ENCODE measurements at places on chromosomes 7 and 10.

DNA sequence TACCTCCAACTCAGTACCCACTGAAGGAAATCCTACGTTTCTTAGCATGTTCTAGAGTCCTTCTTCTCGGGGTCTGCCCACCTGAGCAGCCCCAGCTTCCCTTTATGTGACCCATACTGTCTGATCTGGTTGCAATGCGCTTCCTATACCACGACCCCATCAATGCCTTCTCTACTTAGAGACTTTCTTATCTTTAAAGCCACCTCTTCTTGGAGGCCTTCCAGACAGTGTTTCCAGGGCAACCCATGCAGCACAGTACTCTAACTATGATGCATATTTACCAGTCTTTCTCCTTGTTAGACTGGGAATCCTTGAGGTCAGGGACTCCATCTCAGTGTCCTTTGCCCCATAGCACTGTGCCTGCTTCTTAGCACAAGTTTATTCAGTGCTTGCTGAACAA lies 54.5 kb upstream of the SLF2 start:
- no peak for DNase-seq

- no peak for DNase-seq
Observed at GRCh38 chr10:32901815-32902214, 56.2 kb downstream of the ITGB1 start.

- DNase-seq, result peak; percentile 46
Observed at GRCh38 chr10:79449181-79450146, 4.0 kb upstream of the ZCCHC24 start.

- no peak for DNase-seq
Observed at GRCh38 chr10:18140957-18141845, 977 bp downstream of the CACNB2 start.

- peak; percentile 67 for DNase-seq
Observed at GRCh38 chr10:103692952-103693811, 162.2 kb downstream of the SH3PXD2A start.

DNA sequence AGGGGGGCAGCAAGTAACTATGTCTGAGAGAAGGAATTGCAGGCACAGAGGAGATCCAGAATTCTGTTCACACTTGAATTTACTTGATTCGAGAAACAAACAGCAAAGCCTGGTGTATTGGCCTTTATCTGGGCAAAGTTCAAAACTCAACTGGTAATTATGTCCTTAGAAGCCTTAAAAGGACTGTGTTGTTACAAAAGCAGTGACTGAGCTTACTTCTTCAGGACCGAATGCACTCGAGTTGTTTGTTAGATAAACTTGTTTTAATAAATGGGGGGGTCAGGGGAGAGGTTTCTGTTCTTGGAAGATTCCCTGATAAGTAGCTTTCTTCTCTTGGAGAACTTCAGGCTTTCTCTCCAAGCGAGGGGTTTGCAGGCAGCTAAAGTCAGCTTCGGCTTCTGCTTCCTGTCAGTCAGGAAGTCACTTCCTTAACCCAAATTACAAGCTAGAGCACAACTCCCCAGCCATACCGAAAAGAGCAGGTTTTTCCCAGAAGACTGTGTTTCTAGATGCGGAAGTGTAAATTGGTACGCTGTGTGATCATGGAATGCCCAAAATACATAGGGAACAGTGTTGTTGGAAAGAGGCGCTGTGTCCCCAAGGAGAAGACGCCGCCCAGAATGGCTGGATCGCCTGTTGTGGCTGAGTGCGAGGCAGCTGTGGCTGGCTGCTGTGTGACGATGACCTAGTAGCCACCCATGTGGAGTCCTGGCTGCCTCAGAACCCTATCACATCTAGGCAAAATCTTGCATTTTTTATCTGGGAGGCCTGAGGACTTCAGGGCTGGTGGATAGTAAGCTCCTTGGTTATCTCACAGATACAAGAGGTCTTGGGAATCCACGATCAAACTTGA lies 110.4 kb downstream of the TCF7L2 start:
- DNase-seq, result no peak

DNA sequence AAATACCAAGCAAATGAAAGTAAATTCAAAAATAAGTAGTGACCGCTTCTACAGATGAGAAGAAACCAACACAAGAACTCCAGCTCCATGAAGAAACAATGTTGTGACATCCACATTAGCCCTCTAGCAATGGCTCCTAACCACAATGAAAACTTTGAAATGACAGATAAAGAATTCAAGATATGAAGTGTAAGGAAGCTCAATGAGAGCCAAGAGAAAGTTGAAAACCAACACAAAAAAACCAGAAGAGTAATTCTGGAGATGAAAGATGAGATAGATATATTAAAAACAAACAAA lies 68.2 kb upstream of the DDC start:
- no peak for DNase-seq

GRCh38 chr7:134780166-134780828 lies 863 bp downstream of the CALD1 start:
- no peak for DNase-seq

DNA sequence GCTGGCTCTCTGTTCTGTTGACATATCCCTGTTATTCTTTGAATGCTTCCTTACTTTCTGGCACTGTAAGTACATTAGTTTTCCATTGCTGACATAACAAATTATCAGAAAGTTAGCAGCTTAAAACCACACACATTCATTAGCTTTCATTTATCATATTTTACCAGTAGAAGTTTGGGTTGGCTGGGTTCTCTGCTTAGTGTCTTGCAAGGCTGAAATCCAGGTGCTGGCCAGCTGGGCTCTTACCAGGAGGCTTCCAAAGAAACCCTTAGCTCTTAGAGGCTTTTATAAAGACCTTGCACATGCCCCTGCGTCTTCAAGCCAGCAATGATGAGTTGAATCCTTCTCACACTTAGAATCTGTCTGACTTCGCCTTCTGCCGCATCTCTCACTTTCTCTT lies 160.6 kb downstream of the MLLT10 start:
- DNase-seq, result no peak

- DNase-seq, result no peak
Observed at GRCh38 chr10:335151-335800, 200.0 kb downstream of the ZMYND11 start.

All from nephron progenitor cell (in vitro differentiated cells).